Psoas muscle (tissue), 8 donors: ENCODE measurements at places on chromosomes 5 and 9. TPM values are rescaled to one million over a fixed set of nuclear protein-coding genes. Genes with fewer than 3 reads are reported as not detected.

The OR1J2 gene
- polyA plus RNA-seq: not detected

The PCDHA13 gene
- not detected for polyA plus RNA-seq

The DOK3 gene
- polyA plus RNA-seq: 0.44 TPM

The NEUROG1 gene
- polyA plus RNA-seq: not detected

The TAF1L gene
- polyA plus RNA-seq: under 0.01 TPM

The DELE1 gene
- 38.2 TPM for polyA plus RNA-seq
